Midbrain (tissue), 1 donor: ENCODE measurements at places on chromosomes 7 and 10.

- DNase-seq = no peak
These were observed 1.9 kb downstream of the ZCCHC24 start for GRCh38 chr10:79443338-79444198.

GRCh38 chr10:30027057-30028005 is 32.1 kb downstream of the JCAD start:
- DNase-seq = no peak

- no peak for DNase-seq
These were observed 140.6 kb downstream of the ARHGAP22 start for GRCh38 chr10:48464121-48464870.

GRCh38 chr7:1386623-1387220 is 72.5 kb downstream of the MICALL2 start:
- no peak for DNase-seq

DNA sequence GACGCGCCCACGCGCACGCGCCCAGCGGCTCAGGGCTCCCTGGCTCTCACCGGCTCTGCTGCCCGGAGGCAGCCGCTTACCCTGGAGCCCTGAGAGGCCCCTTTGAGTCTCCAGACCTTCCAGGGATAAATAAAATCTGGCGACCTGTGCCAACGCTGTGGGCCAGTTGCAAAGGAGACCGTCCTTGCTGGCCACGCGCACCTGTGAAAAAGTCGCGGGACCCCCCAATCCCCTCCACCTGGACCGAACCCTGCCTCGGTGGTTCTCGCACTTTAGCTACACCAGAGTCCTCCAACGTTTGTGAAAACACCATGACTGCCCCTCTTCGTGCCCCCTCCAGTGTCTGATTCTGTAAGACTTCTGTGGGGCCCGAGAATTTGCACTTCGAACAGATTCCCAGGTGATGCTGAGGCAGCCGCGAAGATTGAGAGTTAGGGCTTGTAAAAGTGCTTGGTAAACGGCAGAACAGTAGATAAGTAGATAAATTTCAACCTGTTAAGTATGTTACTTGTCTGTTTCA is 102.4 kb upstream of the SVIL start:
- no peak for DNase-seq

DNA sequence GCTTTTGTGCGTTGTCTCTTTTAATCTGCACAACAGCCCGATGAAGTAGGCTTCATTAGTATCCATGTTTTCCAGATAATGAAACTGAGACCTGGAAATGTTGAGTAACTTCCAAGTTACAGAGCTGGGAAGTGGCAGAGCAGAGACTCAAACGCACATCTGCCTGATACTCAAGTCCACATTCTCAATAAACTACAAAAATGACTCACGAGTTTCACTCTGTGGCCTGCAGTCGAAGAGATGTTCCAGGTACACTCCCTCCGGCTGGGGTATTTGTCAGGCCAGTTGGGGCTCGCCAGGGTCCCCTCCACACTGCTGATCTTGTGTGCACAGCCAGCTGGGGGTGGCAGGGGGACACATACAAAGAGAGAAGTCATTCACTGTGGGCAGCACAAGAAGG is 17.7 kb upstream of the OPALIN start:
- no peak for DNase-seq

GRCh38 chr10:122648599-122649428 is 50.8 kb downstream of the C10orf120 start:
- DNase-seq = peak; percentile 54

GRCh38 chr10:108783897-108784296 is 1139.4 kb downstream of the XPNPEP1 start:
- peak; percentile 0 for DNase-seq

DNA sequence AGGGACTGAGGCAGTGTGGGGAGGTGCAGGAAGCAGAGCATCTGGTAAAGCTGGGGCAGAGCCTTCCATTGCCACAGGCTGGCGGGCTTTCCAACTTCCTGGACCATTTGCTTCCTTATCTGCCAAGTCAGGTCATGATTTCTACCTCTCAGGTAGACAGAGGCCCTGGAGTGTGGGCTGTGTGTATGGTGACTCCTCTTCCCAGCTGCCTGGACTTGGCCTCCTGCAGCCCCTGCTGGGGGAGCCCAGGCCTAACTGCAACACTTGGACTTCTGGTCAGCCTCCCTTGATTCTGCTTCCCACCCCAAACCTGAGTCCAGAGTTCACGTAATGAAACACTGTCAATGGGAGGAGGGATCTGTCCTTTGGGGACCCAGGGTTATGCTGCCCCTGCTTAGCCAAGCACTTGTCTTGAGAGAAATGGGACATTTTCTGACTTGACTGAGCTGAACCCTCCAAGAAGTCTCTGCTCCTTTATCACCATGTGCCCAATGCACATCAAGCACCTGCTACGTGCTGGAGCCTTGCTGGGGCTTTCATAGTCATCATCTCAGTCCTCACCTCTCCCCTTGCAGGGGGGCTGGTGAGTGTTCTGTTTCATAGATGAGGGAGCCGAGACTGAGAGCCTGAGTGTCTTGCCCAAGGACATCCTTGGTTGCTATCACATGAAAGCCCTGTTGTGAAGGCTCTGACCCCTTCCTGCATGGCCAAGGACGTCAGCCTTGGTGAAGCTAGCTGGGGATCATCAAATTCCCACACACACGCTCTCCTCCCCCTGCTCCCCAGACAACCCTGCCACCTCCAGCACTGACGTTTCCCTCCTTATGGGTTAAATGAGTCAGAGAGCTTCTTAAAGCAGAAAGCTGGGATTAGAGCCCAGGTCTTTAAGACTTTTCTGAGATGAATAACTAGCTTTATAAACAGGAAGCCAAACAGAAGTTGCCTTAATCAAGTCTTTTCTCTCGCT is 3.4 kb downstream of the CLEC2L start:
- DNase-seq = no peak

- DNase-seq = no peak
These were observed 5.3 kb upstream of the CALD1 start for GRCh38 chr7:134774119-134774518.

DNA sequence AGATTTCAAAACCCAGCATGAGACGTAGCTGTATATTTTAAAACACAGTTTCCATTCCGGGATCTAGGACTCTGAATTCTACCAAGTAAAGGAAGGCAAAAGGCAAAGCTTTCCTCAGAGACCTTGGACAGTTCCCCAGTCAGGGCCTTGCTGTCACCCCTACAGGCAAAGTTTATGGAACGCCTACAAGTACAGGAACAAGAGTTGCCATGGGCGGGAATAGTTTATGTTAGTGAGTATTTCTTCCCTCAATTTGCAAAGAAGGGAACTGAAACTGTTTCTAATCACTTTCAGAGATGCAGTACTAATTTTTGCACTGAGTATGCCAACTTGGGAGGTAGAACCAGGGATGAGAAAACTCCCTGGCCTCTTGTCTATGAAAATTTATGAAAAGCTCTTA is 68.2 kb upstream of the LRGUK start:
- DNase-seq = no peak

GRCh38 chr7:94763268-94763667 is 107.3 kb upstream of the SGCE start:
- no peak for DNase-seq

DNA sequence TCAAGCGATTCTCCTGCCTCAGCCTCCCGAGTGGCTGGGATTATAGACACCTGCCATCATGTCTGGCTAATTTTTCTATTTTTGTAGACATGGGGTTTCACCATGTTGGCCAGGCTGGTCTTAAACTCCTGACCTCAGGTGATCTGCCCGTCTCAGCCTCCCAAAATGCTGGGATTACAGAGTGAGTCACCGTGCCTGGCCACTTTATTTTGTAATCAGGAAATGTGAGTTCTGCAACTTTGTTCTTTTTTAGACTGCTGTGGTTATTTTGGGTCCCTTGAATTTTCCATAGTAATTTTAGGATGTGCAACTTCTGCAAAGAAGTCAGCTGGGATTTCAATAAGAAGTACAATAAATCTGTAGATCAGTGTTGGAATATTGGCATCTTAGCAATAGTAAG is 96.8 kb downstream of the CYTH3 start:
- DNase-seq = no peak

DNA sequence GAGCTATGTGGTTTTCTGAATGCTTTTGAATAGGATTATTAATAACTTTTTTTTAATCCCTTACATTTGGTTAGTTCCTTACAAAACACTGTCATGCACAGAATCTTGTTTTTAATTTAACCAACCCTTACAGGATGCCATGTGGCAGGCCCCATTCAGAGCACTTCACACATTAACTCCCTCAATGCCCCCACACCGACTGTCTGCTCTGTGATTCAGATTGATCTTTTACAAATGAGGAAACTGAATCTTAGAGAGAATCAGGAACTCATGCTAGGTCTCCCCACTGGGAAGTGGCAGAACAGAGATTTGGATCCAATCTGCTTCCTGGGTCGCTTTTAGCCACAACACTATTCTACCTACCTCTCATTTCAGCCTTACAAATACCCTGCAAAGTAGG is 195.8 kb upstream of the NPVF start:
- no peak for DNase-seq

DNA sequence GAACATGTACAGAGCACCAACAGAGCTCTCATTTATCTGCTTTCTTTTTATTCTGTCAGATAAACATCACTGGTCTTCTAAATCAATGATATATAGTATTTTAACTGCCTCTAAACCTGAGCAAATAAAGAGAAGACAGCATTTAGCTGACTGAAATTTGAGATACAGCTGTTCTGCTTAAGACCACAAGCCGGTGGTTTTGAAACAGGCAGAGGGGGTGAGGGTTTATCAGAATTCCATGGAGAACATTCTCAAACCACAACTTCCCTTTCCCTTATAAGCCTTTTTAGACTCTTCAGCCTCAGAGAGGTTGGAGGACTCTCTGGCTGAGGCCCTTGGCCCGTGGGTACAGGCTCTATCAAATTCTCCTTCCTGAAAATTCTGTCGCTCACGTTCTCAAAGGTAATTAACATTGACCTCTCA is 87.4 kb upstream of the RSU1 start:
- DNase-seq = no peak

- no peak for DNase-seq
These were observed 168.5 kb upstream of the MEOX2 start for GRCh38 chr7:15854841-15855524.

- no peak for DNase-seq
These were observed 82.2 kb upstream of the GPR141 start for GRCh38 chr7:37601321-37601720.

- no peak for DNase-seq
These were observed 117.8 kb upstream of the SHH start for GRCh38 chr7:155930061-155930460.

GRCh38 chr7:68321076-68321639 is 1277.1 kb upstream of the AUTS2 start:
- DNase-seq = peak; percentile 12

- DNase-seq = no peak
These were observed 111.9 kb downstream of the INHBA start for GRCh38 chr7:41590986-41591385.
